Epithelial cell of prostate (primary cell): ENCODE measurements at places on chromosomes 1 and 21.

DNA sequence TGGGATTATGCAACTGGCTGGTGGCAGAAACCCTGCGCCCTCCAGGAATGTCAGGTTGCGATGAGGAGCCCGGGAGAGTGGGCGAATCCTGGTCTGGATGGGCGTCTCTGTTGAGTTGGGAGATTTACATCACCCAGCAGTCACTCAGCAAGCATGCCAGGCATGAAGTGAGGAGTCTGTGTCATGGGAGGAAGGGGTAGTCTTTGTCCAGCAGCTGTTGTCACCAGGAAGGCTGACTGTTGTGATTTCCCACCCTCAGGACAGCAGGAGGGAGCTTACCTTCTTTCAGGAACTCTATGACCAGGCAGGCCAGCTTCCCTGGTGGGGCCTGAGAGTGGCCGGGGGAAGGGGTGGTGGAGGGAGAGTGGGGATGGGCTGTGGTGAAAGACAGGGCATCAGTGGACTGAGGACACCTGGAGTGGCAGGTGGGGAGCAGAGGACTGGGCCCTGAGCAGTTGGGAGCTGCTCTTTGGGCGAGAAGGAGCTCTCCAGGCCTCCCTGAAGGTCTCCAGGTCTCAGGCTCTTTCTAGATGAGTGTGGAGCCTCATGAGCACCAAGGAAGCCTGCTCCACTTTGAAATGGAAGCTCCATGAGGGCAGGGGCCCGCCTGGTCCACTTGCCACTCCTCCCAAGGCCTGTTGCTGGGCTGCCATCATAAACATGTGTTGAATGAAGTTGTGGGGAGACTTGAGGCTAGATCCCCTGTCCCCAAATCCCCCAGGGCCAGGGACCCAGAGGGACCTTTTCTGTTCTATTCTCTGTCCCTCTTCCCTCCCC is 21.3 kb upstream of the PKP1 start:
- no peak for DNase-seq

GRCh38 chr1:51858892-51859291 is 19.6 kb downstream of the NRDC start:
- no peak for DNase-seq

GRCh38 chr1:45141247-45142003 is 65.0 kb downstream of the ZSWIM5 start:
- no peak for DNase-seq

GRCh38 chr1:41235893-41236292 is 6.2 kb downstream of the SCMH1 start:
- DNase-seq, result no peak

GRCh38 chr1:222058249-222058648 is 316.4 kb upstream of the DUSP10 start:
- DNase-seq, result no peak

GRCh38 chr1:6731905-6732304 is 30.3 kb upstream of the DNAJC11 start:
- DNase-seq, result no peak

DNA sequence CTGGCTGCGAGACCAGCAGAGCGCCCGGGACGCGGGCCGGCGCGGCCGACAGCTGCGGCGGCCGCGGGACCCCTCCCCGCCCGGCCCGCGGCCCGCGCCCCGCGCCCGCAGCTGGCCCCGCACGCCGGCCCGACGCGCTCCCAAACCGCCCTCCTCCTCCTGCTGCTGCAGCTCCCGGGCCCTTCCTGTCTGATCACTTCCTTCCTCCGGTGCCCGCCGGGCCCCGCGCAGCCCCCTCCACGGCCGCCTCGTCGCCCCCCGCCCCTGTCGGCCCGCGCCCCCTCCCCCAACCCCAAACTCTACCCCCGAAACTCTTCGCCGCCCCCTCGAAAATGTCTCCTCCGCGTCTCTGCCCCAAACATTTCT is 594 bp downstream of the LUZP1 start:
- no peak for DNase-seq
